CD4-positive, alpha-beta T cell treated with Interleukin-21 for 1 hour (primary cell): ENCODE measurements at places on chromosomes 5 and 9.

DNA sequence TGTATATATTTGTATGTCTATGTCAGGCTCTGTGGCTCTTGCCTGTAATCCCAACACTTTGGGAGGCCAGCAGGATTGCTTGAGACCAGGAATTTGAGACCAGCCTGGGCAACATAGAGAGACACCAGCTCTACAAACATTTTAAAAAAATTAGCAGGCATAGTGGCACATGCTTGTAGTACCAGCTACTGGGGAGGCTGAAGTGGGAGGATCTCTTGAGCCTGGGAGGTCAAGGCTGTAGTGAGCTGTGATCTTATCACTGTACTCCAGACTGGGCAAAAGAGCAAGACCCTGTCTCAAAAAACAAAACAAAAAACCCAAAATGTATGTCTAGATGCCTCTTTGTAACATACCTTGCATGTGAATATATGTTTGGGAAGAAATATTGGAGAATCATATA is 15.8 kb downstream of the ARRDC3 start:
- no peak for DNase-seq

- no peak for DNase-seq
Measured at GRCh38 chr9:96050861-96051155, 175.3 kb downstream of the ERCC6L2 start.

DNA sequence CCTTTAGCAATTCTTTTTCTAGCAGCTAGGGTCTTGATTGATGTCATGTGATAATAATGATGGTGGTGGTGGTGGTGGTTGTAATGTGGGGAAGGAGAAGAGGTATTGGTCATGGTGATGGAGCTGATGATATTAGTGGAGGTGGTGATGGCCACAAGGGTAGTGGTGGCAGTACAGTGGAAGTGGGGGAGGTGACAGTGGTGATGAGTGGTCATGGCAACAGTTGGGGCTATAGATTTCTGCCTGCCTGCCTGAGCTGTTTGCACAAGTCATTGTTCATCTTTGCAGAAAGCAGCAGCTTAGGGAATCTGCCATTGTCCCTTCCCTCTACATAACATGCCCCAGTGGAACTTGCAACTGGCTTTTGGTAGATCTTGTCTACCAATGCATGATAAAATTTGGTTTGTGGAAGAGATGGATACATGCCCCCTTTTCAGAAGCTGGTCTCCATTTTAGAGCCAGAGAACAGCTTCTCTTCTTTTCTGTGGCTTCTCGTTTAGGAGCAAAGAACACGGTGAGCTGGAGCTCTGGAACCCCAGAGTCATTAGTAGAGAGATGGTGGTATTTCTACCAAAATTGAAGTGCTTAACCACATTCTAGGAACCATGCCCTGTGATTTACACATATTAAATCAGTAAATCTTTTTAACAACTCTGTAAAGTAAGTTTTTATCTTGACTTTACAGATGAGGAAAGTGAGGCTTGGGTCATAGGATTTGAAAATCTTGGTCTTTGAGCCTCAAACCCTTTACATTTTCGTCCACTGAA is 100.3 kb downstream of the AOPEP start:
- no peak for DNase-seq

DNA sequence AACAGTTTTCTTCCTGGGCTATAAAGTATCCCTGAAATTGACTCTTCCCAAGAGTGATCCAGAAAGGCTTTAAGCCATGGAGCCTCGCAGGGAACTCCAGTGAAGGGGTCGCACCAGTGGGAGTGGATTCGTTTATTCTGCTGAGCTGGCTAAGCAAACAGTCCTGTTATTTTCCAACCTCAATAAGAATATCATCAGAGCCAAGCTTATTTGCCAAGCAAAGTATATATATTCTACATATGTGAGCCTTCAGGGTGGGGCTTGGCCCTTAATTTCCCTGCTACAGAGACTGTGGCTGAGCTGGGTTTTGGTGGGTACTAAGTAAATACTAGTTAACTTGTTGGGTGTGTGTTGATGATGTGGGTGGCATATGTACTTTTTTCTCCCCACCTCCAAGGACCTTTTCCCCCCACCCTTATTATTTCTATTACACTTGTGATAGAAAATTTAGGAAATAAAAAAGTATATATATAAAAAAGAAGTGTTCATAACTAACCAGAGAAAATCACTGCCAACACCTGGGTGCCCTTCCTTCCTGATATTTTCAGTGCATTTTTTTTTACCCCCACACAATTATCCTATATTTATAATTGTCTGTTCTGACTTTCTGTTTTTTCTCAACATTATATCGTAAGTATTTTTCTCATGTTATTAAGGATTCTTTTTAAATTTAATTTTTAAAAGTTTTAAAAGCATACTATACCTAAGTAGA is 5.3 kb downstream of the GSN start:
- no peak for DNase-seq

DNA sequence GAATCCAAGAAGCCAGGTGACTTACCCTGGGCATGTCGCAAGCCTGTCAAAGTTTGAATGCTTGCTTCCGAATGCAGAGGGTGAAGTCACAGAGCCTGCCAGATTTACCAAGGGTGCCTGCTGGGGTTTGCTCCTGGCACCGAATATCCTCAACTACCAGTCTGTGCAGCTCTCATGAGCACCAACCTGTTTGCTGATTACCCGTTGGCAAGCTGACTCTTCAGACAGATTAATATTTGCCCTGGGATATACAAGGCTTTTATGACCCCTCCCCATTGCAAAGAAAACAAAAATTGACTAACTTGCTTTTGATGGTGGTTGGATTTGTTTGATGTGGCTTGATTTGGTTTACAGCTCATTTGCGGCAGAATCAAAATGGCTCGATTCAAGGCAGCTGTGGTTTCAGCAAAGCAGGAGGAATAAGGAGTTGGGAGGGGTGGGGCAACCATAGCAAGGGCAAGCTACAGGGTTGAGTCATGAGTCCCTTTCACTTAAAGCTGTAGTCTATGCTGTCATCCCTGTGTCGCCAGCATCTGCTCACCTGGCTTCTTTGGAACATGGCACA is 82.3 kb upstream of the AGXT2 start:
- peak; percentile 46 for DNase-seq

DNA sequence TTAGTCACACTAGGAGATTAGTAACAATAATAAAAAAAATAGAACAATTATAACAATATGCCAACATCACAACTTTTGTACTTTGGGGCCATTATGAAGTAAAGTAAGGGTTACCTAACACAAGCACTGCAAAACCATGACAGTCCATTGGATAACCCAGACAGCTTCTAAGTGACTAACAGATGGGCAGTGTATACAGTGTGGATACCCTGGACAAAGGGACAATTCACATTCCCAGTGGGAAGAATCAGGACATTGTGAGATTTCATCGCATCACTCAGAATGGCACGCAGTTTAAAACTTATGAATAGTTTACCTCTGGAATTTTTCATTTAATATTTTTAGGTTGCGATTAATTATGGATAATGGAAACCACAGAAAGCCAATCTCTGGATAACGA is 45.6 kb upstream of the JADE2 start:
- DNase-seq: no peak

DNA sequence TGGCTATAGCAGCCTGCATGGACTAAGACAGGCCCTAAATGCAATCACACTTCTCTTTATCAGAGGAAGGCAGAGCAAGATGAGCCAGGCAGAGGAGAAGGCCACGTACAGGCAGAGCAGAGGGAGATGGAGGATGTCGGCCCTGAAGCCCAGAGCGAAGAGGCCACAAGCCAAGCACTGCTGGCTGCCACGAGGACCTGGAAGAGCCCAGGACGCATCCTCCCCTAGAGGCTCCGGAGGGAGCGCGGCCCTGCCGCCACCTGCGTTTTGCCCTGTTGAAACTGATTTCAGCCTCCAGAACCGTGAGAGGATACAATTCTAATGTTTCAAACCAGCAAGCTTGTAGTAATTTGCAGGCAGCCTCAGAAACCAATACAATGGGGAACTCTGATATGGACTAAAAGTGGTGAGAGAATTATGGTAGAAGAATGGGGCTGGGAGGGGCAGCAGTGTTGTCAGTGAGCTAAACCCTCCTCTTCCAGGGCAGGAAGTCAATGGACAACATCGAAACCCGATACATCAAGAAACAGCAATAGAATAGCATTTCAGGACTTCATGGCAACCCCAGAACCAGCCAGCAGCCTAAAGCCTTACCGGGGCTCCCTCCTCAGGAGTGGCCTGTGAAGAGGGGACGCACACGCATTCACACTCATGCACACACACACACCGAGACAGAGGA is 32.6 kb downstream of the ADAMTS2 start:
- DNase-seq: no peak

DNA sequence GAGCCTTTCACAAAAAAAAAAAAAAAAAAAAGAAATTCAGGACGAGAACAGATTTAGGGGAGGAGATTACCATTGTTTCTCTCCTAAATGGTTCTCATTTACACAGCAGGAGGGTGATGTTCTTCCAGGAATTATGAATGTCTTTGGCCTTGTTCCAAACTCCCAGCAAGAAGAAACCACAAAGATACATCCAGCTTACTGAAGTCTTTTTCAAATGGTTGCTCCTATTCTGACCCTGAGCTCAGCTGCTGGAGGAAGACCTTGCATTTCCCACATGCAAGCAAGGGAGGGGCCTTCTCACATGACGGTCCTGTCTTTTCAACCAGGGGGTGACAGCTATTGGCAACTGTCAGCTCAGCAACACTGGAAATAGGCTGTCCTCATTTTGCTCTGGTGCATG is 203.0 kb upstream of the VLDLR start:
- DNase-seq: no peak

GRCh38 chr9:30075022-30075421 is 2309.4 kb upstream of the ACO1 start:
- DNase-seq: no peak

- DNase-seq: no peak
Measured at GRCh38 chr9:26077860-26078259, 399.6 kb upstream of the TUSC1 start.
